ENCODE measurements at places on chromosomes 4 and X. TPM values are rescaled to one million over a fixed set of nuclear protein-coding genes. Genes with fewer than 3 reads are reported as not detected.
A peak's percentile ranks its signal among the peaks of the same experiment; 100 is the strongest.

- no peak for DNase-seq
Measured at GRCh38 chr4:38153387-38153760, 193.2 kb downstream of the PTTG2 start.

DNA sequence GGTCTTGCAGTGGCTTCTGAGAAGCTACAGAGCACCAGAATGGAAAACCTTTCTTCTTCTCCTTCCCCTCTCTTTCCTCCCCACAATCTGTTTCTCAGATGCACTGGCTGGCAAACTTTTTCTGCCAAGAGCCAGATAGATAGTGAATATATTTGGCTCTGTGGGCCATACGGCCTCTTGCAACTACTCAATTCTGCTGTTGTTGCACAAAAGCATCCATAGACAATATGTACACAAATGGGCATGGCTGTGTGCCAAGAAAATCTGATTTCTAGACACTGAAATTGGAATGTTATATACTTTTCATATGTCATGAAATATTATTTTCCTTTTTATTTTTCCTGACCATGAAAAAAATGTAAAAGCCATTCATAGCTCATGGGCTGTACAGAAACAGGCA lies 3.1 kb downstream of the PHEX start:
- DNase-seq, result no peak

- DNase-seq, result peak; percentile 70
Measured at GRCh38 chrX:86148024-86148511, at the start of gene DACH2. TSS of gene DACH2 (plus strand) at chrX:86148451.

GRCh38 chrX:115068896-115069295 lies 51.5 kb upstream of the IL13RA2 start:
- DNase-seq, result no peak

- DNase-seq, result no peak
Measured at GRCh38 chr4:54213001-54213400, 16.1 kb upstream of the PDGFRA start.

- no peak for DNase-seq
Measured at GRCh38 chrX:154370300-154371016, 4.0 kb downstream of the FLNA start.

The FAM156B gene
- 9.1 TPM for total RNA-seq

All from SK-MEL-5 (cell line).